ENCODE measurements at places on chromosomes 11 and 22.

GRCh38 chr11:93256623-93257022, 58.8 kb upstream of the SLC36A4 start:
- DNase-seq, result no peak

DNA sequence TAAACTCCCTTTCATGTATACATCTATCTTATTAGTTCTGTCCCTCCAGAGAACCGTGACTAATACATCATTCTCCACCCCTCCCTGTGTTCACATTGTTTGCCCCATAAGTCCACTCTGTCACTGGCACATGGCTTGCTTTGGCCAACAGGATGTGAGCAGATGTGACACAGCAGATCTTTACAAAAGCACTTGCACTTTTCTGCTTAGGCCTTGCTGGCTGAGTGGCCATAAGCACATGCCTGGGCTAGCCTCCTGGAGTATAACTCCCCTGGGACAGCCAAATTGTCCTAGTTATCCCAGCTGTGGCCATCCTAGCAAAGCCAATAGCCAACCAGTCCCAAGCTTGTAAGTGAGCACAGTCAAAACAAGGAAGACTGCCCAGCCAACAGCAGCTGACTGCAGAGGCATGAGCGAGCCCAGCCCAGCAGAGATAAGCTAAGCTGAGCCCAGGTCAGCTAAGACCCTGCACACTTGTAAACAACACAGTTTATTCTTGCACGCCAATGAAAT, 9.7 kb upstream of the RCN1 start:
- DNase-seq, result no peak

GRCh38 chr11:116276051-116277044, 496.4 kb downstream of the BUD13 start:
- DNase-seq, result peak; percentile 60

DNA sequence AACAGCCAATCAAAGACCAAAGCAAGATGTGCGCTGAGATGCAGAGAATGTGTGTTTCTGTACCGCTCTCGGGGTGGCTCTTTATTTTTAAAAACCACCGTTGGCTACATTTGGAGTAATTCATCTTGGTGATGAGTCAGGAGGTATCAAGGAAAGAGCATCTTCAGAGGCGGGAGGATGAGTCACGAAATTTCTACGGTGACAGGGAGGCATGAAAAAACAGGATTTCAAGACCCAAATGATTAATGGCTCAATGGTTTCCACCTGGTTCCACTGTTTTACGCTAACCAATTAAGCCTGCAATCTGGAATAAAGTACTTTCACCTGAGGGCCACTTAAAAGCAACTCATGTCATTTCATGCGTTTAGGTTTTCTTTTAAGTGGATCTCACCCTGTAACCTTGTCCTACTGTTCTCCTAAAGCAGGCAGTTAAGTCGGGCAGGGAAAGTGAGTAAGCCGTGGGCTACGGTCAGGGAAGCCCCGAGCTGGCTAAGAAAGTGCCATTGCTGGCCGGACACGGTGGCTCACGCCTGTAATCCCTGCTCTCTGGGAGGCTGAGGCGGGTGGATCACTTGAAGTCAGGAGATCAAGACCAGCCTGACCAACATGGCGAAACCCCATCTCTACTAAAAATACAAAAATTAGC, 74.6 kb downstream of the CELSR1 start:
- no peak for DNase-seq

- no peak for DNase-seq
Measured at GRCh38 chr22:26842103-26842502, 184.7 kb downstream of the MIAT start.

DNA sequence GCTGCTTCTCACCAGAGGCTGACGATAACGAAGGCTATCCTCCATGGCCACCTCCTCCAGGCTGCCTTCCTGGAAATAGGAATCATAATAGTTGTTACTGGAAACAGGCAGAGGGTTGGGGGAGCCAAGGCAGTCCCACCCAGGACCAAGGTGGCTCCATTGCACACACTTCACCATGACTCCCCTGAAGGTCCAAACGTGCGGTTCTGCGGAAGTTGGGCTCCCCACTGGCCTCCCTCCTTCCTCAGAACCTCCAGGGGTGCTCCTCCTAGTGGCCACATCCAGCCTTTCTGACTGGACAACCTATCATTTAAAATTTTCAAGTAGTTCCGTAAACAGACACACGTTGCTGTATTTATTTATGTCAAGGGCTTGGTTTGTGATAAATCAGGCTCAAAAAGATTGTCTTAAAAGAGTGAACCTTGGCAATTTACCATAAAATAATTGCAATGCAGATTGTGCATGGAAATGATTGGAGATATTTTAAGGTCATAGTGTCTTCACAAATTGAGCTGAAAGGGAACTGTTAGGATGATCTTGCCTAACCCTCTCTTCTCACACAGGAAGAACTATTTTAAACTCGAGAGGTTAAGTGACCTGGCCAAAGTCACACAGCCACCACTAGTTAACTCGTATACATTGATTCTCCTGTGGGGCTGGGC, 1.4 kb upstream of the TCN2 start:
- peak; percentile 38 for DNase-seq

- no peak for DNase-seq
Measured at GRCh38 chr11:75851203-75851602, 36.2 kb downstream of the UVRAG start.

GRCh38 chr11:118247041-118247440, 5.1 kb downstream of the MPZL3 start:
- DNase-seq, result no peak

DNA sequence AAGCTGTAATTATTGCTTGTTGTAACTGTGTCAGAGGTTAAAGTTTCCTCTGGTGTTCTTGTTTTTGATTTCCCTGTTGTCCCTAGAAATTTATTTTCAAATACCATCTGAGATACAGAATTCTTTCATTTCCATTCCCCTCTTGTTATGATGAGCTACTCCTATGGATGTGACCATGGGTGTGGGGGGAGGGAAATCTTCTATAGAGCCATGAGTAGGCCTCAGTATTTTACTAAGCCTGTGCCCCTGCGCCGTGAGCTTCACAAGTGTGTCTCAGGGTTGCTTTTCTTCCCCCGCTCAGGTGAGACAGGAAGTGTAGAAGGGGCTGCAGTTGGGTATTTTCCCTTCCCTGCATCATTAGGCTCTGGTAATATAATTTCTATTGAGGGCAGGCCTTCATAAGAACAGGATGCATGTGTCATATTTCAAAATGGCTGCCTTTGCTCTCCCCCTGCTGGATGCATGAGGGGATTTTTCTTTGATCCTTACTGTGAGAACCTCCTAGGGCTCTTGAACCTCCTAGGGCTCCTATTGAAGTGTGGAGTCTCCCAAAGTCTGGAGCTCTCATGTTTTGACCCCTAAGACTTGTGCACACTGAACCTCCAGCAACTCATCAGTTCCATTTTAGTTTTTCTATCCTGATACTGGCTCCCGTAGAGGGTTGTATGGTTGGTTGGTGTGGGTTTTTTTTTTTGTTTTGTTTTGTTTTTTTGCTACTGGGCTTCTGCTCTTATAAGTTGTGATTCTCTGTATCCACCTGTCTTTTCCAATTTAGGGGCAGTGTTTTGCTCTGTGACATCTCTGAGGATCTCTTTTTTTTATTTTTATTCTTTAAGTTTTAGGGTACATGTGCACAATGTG, 658.2 kb downstream of the NTM start:
- no peak for DNase-seq

DNA sequence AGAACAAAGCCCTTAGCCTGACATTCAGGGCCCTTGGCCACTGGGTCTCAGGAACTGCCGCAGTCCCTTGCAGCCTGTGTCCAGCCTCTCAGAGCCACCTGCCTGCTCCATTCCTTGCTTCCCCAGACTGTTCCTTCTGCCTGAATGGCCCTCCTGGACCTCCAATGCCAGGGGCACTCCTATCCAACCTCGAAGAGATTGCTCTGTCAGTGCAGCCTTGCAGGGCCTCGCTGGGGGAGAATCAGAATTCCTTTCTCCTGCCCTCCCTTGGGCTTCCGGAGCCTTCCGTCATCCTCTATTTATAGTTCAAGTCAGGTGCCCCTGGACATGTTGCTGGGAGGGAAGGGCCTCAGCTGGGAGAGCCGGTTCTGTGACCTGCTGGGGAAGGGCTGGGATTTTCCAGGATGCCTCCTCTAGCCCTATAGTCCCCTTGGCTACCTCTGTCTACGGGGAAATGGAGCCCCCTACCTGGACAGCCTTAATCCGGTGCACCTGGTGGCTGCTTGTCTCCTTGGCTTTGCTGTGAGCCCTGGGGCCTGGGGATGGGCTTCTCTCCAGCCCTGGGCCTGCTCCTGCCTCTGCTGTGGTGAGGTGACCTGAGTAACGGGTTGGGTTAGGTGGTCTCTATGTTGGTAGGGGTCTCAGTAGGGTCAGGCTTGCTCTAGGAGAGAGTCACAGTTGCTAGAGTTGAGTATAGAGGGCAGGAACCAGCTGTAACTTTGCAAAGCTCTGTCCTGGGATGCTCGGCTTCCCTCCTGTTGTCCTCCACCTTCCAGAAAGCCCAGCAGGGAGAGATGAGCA, 45.9 kb upstream of the SYT7 start:
- no peak for DNase-seq
